ENCODE measurements at places on chromosomes 16 and 17. TPM values are rescaled to one million over a fixed set of nuclear protein-coding genes. Genes with fewer than 3 reads are reported as not detected.

DNA sequence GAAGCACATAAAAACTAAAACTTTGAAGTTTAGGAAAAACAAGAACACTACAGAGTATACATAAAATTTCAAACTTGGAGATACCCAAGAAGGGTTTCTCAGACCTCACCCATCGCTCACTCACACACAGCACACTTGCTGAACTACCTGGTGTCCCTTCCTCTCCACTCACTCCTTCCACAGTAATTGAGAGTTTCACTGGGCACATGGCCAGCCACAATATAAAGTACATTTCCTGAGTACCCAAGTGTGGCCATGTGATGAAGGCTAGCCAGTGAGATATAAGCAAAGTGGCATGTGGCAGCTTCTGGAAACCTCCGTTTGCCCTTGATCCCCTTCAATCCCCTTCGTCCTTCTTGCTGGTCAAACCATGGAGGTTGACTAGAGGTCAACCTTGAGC is 11.9 kb downstream of the TOX3 start:
- no peak for DNase-seq

- peak; percentile 43 for DNase-seq
Observed at GRCh38 chr16:50460538-50461399, 87.4 kb upstream of the NKD1 start.

- DNase-seq, result no peak
Observed at GRCh38 chr17:42309142-42309541, 20.8 kb downstream of the STAT5A start.

MYL11 gene
- not detected for total RNA-seq

All from upper lobe of right lung (tissue), 1 donor.